GOT3 (cell line): ENCODE measurements at places on chromosomes 5 and 9.

- no peak for DNase-seq
Measured at GRCh38 chr5:124873188-124873587, 126.7 kb upstream of the ZNF608 start.

DNA sequence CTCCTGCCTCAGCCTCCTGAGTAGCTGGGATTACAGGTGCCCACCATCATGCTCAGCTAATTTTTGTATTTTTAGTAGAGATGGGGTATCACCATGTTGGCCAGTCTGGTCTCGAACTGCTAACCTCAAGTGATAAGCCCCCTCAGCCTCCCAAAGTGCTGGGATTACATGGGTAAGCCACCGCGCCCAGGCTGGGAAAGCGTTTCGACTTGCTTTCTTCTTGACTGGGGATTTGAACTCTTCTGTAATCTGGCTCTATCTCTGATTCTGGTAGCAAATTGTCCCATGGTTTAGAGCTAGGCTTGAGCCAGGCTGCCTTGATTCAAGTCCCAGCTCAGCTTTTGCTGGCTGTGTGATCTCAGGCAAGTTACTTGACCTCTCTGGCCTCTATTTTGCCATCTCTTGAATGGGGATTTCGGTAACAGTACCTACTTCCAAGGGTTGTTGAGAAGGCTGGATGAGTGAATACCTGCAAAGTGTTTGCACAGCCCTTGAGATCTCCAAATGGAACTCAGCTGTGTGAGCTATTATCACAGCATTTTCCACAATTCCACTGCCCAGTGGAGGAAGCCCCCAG lies 20.5 kb upstream of the MVB12B start:
- no peak for DNase-seq

DNA sequence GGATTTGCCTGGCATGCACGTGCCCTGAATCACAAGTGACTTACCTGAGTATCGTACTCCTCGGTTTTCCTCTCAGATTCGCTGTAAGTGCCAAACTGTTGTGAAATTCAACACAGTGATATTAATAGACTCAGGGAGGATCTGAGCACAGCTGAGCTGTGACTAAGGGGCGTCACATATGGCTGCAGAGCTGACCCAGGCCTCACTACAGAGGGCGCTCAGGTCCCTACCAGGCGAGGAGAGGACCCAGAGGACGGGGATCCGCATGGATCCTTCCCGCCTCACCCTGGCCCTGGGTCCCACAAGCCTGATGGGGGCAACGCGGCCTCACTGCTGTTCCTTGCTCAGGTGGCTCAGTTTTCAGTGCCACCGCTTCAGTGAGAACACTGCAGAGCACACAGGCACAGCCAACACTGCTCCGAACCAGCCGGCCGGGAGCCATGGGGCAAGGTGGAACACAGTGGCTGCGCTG lies 20.1 kb downstream of the CLPTM1L start:
- no peak for DNase-seq

DNA sequence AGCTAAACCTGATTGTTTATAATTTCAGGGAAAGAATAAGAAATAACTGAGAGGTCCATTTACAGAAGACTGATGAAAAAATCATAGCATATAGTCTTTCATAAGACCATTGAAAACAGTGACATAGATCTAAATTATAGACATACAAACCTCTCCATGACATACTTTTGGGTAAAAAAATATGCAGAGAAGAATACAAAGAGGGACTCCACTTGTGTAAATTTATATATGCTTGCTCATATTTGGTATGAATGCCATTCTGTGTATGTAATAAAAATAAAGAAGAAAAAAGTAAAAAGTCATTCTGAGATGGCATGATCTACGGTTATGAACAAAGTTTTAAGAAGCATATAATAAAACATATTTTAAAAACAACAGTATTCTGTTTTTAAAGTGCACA lies 310.7 kb downstream of the ASTN2 start:
- DNase-seq = no peak

GRCh38 chr5:175202463-175203068 lies 241.4 kb downstream of the DRD1 start:
- DNase-seq = peak; percentile 55
